Glutamatergic neuron (in vitro differentiated cells): ENCODE measurements at places on chromosomes 2 and 18. TPM values are rescaled to one million over a fixed set of nuclear protein-coding genes. Genes with fewer than 3 reads are reported as not detected.

Gene FOXI3
- 0.34 TPM for total RNA-seq

Gene FBXO36
- total RNA-seq = 3.4 TPM

DNA sequence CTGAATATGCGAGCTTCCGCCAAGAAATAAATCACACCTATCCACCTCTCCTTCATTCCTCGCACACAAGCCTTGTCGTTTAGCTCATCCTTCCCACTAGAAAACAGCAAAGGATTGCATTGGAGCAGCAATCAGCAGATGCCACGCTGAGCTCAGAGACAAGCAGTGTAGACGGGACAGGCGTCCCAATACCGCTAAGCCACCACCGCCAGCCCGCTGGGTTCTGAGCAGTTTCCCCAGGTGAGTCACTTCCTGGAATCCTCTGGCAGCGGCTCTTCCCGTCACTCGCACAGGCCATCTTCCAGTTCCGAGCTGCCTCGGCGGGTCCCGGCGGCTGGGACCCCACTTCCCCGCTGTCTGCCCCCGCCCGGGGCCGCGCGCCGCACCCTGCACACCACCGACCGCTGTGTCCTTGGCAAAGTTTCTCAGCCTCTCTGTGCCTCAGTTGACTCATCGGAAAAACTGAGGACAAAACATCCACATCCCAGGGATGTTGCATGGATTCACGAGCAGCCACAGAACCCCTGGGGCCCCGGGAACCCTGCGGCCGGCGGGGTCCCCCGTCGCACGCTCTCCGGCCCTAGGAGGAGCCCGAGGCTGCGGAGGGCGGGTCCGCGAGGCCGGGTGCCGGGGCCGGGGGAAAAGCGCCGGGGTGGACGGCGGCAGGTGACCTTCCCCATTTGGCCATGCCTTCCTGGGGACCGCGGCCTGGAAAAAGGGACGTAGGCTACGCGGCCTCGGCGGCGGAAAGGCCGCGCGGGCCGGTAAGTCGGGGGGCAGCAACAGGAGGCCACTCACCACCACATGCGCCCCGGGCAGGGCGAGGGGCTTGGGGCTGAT lies 573 bp downstream of the KDSR start:
- peak overlapping the region; percentile 48 for H3K27ac ChIP-seq
- H3K4me3 ChIP-seq = peak overlapping the region; percentile 97
- H3K4me1 ChIP-seq = peaks cover 5% of the 10 kb centered on the region
- DNase-seq = peak; percentile 32
- H3K36me3 ChIP-seq = no peaks in the 10 kb centered on the region

DNA sequence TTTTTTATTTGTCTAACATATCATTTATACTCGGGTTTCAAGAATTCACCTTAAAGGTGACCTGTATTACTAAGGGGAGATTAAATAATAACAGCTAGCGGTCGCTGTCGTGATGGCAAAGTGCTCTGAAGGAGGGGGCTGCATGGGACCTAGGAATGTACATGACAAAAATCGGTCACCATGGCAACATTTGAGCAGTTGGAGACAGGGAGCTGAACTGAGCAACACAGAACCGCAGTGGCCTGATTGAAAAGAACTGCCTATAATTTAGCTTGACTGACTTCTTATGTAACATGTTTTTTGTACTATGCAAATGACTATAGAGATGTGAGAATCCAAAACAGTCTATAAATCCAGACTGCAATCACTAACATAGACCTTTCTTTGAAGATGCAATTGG lies 34.3 kb upstream of the EPHA4 start:
- peaks cover 3% of the 10 kb centered on the region for H3K27me3 ChIP-seq
- no peak overlapping the region for H3K4me3 ChIP-seq
- no peaks in the 10 kb centered on the region for H3K36me3 ChIP-seq
- no peak overlapping the region for H3K27ac ChIP-seq
- no peak for DNase-seq

DNA sequence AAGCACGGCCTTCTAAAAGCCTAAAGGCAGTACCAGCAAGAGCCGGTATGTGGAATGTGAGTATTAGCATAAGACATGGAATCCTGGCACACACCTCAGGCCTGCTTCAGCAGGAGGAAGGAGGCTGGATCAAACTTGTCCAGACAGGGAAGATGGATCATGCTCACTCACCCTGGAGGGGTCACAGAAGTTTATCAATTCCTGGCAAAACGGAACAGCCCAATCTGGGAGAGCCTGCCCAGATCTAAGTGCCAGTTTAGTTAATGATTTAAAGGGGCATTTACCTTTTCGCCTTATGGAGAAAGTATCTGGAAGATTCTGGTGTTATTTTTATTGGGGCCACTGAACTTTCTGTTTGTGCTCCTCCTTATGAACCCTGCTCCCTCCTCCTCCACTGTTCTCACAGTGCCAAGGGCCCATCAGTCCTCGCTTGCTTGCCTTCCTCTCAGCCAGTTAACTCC lies 58.3 kb upstream of the NFE2L2 start:
- H3K36me3 ChIP-seq = no peaks in the 10 kb centered on the region
- H3K27me3 ChIP-seq = no peaks in the 10 kb centered on the region
- H3K27ac ChIP-seq = no peak overlapping the region
- no peaks in the 10 kb centered on the region for H3K4me1 ChIP-seq

GRCh38 chr2:43196768-43197587 lies 29.4 kb downstream of the ZFP36L2 start:
- H3K27me3 ChIP-seq = peaks cover 3% of the 10 kb centered on the region
- H3K27ac ChIP-seq = no peak overlapping the region
- no peaks in the 10 kb centered on the region for H3K4me1 ChIP-seq
- no peak for DNase-seq
- H3K4me3 ChIP-seq = no peak overlapping the region

Gene NIFK
- 38.5 TPM for total RNA-seq

Gene TEX44
- total RNA-seq = not detected

GRCh38 chr2:168525716-168526446 lies 69.8 kb downstream of the CERS6 start:
- peaks cover 70% of the 10 kb centered on the region for H3K4me1 ChIP-seq
- peak overlapping the region; percentile 49 for H3K27ac ChIP-seq
- H3K36me3 ChIP-seq = no peaks in the 10 kb centered on the region
- H3K4me3 ChIP-seq = no peak overlapping the region
- H3K27me3 ChIP-seq = no peaks in the 10 kb centered on the region
- no peak for DNase-seq

Gene TSPYL6
- total RNA-seq = 0.27 TPM

Gene TMEM150A
- 18.1 TPM for total RNA-seq

DNA sequence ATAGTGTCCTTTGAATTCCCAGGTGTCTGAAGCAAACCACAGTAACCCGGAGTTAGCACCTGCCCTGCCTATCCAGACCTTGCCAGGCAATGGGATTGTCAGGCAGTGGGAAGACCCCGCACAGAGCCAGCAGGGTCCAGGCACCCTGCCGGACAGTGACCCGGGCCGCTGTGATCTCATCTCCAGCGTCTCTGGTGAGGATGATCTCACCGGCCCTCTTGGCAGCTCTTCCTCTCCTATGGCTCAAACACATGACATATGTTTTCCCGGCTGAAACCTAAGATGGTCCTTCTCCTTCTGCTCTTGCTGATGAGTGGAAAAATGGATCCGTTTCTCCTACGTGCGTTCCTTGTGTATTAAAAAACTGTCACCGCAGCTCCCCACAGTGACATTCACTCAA lies 75.1 kb downstream of the ACOXL start:
- peak overlapping the region; percentile 65 for H3K27ac ChIP-seq
- peaks cover 6% of the 10 kb centered on the region for H3K4me1 ChIP-seq
- no peaks in the 10 kb centered on the region for H3K27me3 ChIP-seq
- peaks cover 7% of the 10 kb centered on the region for H3K36me3 ChIP-seq
- no peak overlapping the region for H3K4me3 ChIP-seq
